Thyroid gland (tissue), 4 donors: ENCODE measurements at places on chromosomes 1 and 21.

- DNase-seq = peak; percentile 38
These were observed 169.5 kb upstream of the USP24 start for GRCh38 chr1:55384637-55385036.

- no peak for DNase-seq
These were observed 24.5 kb upstream of the CCN1 start for GRCh38 chr1:85555867-85556573.

DNA sequence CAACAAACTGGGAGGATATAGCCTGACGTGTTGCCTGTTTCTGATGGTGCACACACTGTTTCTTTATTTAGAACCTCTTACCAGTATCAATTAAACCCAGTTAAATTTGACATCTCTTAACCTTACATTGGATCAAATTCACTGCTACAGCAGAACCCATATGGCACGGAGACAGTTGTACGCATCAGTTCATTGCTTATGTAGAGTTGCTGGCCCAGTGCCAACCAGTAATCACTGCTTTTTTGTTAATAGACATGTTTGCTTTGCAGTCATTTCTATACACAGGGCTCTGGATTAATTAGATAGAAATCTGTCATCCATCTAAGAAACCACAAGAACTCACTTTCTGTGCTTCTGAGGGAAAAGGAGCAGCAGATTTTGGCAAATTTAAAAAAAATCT lies 154.0 kb downstream of the RWDD3 start:
- no peak for DNase-seq

GRCh38 chr21:28884976-28885852 lies 107.5 kb downstream of the LTN1 start:
- peak; percentile 83 for DNase-seq

GRCh38 chr1:55217226-55217986 lies 2.2 kb upstream of the USP24 start:
- no peak for DNase-seq

DNA sequence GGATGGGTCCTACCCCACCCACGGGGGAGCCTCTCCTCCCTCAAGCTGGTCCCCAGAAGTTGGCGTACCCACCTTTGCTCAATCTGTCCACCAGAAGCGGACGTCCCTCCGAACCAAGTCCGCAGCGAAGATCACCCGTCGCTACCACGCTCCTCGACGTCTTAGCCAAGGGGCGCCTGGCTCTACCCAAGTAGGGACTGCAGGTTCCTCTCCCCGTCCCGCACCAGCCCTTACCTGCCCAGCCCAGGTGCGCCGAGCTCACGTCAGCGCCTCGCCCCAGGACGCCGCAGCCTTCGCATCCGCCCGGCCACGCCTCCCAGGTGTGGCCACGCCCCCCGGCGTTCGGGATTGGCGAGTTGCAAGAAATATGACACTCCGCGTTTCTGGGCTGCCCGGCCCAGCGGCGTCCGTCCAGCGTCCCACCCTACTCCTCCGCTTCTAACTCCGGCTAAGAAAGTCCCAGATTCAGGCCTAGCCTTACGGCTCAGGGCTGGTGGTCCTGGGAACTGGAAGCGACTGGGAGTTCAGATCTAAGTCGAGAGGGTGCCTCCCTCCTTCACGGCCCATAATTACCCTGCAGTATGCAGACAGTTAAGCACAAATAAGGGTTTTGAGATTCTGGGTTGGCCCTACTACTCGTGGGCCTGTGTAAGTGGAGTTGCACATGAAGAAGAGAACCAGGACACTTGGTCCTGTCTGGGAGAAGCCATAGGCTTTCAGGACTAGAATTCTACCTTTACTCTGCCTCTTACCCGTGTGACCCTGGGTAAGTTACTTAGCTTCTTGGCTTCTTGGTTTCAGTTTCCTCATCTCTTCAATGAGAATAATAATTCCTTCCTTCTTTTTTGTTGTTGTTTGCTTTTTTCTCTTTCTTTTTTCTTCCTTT lies at the start of gene IRF6:
Gene IRF6, minus strand, starts transcription at position 268 of the 886 bp plus-strand sequence. CDS start 4,729 bp downstream, outside the sequence.
- DNase-seq = peak; percentile 97

- no peak for DNase-seq
These were observed 44.3 kb downstream of the ERICH3 start for GRCh38 chr1:74629283-74629682.

GRCh38 chr1:114079596-114080190 lies 74.0 kb downstream of the SYT6 start:
- no peak for DNase-seq

DNA sequence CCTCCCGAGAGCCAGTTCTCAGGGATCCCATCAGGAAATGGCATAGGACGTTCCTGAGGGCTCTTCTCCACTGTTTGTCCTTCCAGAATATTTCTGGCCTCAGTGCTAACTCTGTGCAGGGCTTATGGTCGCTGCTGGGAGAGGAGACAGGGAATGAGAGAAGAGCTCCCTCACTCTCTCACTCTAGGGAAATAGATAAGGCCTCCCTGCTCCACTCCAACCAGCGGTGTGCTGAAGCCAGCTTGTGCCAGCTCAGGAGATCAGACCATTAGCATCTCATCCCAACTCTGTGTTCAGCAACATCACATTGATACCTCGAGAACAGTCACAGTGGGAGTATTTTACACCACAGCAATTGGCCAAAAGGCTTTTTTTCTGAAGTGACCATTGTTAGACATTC lies 49.2 kb upstream of the ZC3H12A start:
- DNase-seq = no peak

DNA sequence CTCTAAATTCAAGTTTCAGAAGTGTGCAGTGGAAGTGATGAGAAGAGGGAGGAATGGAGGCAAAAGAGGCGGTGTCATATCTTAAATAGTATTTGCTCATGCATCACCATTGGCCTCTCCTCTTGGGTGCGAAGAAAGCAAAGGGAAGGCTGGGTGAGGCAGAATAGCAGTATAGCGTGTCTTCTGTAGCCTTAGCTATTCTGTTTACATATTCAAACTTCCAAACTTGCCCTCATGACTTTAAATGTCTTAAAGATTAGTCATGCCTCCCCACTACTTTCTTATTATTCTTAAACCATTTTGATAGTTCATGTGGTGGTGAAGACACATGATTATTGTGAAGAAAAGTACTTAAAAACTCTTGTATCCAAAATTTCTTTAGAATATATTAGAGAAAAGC lies 104.6 kb upstream of the TENT5C start:
- DNase-seq = no peak

- DNase-seq = peak; percentile 9
These were observed 465 bp downstream of the HUNK start for GRCh38 chr21:31873275-31873695.

GRCh38 chr21:28899744-28900143 lies 92.9 kb downstream of the LTN1 start:
- no peak for DNase-seq

DNA sequence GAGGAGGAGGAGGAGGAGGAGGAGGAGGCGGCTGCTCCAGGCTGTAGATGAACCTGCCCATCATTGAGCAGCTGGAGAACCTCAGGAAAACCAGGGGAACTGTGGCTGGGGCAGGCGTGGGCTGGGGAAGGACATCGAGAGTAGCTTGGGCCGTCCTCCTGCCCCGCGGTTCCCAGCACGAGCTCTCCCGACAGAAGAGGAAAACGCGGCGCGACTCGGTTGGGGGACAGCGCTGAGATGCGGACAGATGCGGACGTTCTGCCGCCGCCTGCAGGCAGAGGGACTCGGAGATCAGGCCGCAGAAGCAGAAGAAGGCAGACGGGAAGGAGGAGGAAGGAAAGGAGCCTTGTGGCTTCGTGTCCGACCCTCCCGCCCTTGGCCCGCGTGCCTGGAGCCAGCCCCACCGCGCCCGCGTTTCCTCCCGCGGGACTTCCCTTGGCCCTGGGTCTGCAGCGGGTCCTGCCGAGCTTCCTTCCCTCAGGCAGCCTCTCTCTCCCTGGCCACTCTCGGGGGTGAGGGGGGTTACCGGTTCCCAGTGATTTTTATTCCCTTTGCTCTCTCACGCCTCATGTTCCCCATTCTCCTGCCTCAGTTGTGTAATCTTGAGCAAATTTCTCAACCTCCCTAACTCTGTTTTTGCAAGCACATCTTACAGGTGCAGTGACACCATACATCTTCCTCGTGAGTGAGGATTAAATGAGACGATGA lies 1.7 kb upstream of the TNFRSF9 start:
- DNase-seq = peak; percentile 50

DNA sequence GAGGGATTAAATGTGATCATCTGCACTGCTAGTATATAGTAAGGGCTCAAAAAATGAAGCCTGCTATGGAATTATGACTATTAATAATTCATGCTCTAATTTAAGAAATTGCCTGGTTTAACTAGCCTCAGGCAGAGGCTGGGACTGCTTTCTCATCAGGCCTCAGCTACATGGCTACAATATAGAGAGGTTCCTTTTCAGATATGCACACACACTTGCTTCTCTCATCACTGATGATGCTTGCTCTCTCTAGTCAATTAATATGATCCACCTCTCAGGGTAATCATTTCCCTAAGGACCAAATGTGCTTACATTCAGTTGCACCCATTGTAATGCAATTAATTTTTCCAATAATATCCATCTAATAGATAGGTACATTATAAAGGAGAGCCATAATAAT lies 324.9 kb upstream of the ST6GALNAC5 start:
- DNase-seq = no peak

- no peak for DNase-seq
These were observed 186.8 kb downstream of the LTN1 start for GRCh38 chr21:28805885-28806284.

DNA sequence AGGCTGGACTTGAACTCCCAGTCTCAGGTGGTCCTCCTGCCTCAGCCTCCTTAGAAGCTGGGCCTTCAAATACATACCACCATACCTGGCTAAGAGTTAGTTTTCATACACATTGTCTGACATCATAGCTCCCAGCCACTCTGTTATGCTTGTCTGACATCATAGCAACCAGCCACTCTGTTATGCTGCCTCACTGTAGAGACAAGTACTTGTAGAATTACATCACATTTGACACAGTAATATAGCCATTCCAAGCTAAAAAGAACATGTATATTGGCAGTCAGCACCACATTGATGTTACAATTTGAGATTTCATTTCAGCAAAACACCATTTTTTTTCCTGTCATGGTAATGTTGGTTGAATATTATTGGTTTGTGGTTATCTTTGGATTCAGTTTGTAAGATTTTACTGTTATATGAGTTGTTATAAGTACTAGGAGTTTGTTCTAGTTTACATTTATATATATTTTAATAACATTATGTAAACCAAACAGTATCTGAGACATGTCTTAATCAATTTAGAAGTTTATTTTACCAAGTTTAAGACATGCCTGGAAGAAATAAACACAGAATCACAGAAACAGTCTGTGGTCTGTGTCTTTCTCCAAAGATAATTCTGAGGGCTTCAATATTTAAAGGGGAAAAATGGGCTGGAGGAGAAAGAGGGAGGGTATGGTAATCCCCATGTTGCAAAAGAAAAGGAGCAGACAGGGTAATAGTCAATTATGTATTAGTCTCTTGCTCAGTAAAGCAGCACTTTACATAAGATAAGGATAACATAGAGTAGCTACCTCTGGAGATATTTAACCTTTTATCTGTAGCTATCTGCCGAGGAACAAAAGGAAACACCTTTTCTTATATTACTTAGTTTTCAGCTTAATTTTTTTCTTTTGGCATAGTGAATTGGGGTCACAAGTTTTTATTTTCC lies 43.0 kb downstream of the XPR1 start:
- DNase-seq = no peak

- no peak for DNase-seq
These were observed 75.4 kb upstream of the SLC45A1 start for GRCh38 chr1:8242498-8242897.

GRCh38 chr1:229148041-229148671 lies 122.8 kb upstream of the RAB4A start:
- DNase-seq = peak; percentile 55

- no peak for DNase-seq
These were observed 45.4 kb upstream of the WASF2 start for GRCh38 chr1:27535386-27535785.

- DNase-seq = peak; percentile 36
These were observed 89.5 kb upstream of the CD53 start for GRCh38 chr1:110783292-110783918.

DNA sequence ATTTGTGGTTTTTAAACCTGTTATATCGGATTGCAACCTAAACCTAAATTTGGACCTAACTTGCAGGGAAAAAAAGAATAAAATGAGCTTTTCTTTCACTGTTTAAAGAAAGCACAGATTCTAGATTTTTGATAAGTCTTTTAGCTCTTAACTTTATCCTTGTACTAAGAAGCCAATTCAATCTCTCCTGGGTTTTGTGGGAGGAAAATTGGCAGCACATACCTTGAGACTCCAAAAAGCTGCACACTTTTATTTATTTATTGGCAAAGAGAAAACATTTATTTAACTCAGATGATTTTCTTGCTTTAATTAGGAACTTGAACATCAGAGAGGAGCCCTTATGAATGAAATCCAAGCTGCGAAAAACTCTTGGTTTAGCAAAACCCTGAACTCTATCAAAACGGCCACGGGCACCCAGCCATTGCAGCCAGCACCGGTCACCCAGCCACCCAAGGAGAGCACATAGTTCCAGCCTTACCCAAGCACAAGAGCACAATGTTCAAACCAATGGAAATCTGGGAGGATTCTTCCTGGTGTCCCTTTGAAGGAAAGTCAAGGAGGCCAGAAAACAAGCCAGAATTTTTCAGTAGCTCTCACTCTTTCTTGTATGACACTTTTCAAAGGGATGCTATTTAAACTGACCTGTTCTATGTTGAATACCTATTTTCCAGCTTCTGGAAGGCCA lies 10.1 kb upstream of the CACYBP start:
- DNase-seq = peak; percentile 14

DNA sequence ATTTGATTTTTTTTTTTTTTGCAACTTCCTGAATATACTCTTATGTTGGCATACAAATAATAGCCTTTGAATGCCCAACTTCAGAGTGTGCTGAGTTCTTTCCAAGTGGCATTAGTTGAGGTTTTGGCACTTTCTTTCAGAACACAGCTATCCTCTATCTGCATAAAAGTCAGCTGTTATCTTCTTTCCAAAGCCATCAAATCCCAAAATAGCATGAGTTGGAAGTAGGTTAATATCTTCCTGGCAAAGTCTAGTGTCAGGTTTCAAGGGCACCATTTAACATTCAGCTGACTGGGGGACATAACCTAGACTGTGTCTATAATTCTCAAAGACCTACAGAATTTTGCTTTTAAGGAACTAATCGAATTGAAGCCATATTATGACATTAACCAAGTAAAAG lies 223.9 kb downstream of the PLPP3 start:
- no peak for DNase-seq

GRCh38 chr1:175449306-175449705 lies 256.7 kb upstream of the KIAA0040 start:
- no peak for DNase-seq
